ENCODE measurements at places on chromosomes 3 and 15.

DNA sequence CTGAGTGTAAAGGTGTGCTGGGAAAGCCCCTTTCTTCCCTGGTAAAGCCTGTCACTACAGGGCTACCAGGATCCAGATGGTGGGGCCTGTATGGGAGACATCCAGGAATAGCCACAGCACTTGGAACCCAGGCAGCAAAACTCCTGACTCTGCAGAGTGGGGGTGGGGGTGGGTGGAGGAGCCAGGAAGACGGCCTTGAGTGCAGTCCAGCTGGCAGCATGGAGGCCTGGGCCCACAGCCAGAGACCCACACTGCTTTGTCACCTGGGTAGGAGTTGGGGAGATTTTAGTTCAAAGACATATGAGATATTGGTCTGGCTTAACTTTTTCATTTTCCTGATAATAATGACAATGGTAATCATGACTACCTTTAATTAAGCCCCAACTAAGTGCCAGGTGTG, 116.7 kb upstream of the MRPS22 start:
- DNase-seq: no peak

GRCh38 chr15:60381148-60381788, 16.5 kb downstream of the ANXA2 start:
- no peak for DNase-seq

- no peak for DNase-seq
Observed at GRCh38 chr15:44792715-44793114, 56.4 kb downstream of the TRIM69 start.

GRCh38 chr3:5016211-5017161, 37.2 kb downstream of the BHLHE40 start:
- DNase-seq: no peak

GRCh38 chr3:115161866-115162265, 14.8 kb upstream of the ZBTB20 start:
- no peak for DNase-seq

- no peak for DNase-seq
Observed at GRCh38 chr15:39239562-39239961, 341.3 kb upstream of the THBS1 start.

DNA sequence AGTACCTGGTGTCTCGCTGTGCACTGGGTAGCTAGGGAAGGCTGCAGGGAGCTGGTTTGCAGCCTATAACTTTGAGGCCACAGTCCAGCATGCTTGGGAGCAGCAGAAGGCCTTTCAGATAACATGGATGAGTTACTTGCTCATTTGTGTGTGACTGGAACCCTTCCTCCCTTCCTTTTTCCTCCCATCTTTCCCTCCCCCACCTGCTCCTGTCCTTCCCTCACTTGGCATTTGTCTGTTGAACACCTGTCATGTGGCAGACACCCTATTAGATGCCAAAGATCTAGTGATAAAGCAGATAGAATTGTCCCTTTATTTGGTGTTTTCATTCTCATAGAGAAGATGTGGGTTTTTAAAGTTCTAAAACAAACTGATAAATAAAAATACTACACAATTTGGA, 71.6 kb downstream of the LRTM1 start:
- no peak for DNase-seq

GRCh38 chr3:107508331-107508730, 14.4 kb upstream of the BBX start:
- DNase-seq: no peak

GRCh38 chr3:94614192-94614591, 551.3 kb downstream of the NSUN3 start:
- no peak for DNase-seq

DNA sequence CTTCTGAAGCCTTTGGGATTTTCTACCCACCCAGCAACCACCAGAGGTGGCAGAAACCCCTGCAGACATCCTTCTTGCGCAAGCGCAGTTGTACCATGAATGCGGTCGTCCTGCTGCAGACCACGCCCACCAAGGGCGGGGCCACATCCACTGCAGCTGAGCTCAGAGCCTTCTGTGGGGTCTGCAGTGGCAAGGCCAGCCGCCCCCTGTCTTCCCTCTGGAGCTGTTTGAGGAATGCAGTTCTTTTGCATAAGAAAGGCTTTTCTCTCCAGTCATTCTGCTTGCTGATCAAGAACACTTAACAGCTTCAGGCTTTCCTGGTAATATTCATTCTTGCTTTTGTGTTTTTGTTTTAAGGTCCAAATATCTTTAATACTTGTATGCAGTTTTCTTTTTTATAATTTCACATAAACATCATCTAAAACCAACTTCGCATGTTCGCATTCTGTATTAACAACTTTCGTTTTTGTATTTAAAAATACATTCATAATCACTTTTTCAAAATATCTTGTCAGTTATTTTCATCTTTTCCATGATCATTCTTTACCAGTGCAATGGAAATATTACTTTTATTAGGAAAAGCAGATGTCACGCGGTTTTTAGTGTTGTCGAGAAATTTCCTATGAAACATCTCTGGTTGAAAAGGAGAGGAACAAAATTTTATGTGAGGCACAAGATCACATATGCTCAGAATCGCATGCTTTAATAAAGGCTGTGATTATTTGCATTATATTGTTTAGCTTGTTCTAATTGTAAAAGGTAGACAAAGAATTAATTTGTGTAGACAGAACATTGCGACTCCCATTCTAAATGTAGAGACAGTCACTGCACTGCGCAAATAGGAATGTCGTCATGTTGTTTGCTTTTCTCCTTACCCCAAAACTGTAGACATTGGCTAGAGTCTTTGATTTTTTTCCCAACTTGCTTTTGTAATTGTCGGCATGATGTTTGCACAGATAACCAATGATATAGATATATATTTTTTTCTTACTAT, 98.1 kb upstream of the SNRPN start:
- no peak for DNase-seq

DNA sequence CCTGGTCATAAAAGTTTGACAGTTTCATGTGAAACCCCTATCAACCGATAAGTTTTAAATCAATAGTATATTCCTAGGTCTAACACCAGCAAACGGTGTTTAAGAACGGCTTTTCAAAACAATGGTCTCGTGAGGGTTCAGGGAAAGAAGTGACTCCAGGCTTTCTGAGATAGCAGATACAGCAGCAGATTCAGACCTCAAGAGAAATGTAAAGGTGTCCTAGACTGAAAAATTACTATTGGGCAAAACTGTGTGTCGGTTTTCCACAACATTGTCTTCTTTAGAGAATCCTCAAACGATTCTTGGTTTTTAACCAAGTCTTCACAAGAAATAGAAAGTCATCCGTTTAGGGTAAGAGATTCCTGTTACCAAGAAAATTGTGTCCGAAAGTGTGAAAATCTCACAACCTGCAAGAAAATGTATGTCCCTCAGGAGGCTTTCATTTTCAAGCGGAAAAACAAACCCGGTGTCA, 1.2 kb downstream of the SETD2 start:
- no peak for DNase-seq
